ENCODE measurements at places on chromosomes 1 and 21.

- DNase-seq = no peak
Observed at GRCh38 chr1:220689666-220690065, 497 bp upstream of the C1orf115 start.

GRCh38 chr1:223780318-223780717 lies 65.4 kb downstream of the TP53BP2 start:
- DNase-seq = no peak

GRCh38 chr1:44261171-44261817 lies 48.0 kb downstream of the DMAP1 start:
- DNase-seq = peak; percentile 75

DNA sequence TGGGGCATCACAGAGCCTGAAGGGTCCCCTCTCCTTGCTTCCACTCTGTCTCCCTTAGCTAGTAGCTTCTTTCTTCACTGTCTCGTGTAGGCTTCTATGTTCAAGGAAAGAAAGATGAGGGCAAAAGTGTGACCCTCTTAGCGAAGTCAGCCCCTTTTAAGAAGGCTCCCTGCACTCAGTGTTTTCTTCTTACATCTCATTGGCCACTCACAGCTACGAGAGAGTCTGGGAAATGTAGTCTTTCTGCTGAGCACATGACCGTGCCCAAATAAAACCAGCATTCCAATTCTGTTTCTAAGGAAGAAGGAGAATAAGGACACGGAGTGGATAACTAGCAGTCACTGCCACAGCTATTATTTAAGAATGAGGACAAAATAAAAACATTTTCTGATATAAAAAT lies 104.9 kb upstream of the TNR start:
- DNase-seq = peak; percentile 17

GRCh38 chr1:85465099-85465785 lies at the start of gene DDAH1:
Gene DDAH1 (minus strand): TSS chr1:85465159. CDS start chr1:85465045, 114 bp downstream.
- DNase-seq = peak; percentile 86

DNA sequence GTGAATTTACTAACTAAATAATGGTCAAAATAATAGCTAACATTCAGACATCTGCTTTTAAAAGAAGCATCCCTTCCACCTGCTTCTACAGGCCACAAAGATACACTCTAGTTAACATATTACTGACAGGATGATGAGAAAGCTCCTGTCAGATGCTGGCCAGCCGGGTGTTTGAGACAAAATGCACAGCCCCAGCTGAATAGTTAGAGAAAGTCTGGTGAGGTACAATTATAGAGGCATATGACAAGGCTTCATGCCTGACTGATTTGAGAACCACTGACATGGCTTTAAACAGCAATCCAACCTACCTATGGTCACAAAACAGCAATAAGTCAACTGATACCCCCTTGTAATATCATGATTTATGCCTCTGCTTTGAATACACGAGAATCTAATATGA lies 137.0 kb downstream of the DENND1B start:
- DNase-seq = no peak

GRCh38 chr1:202791077-202791747 lies 17.0 kb downstream of the KDM5B start:
- DNase-seq = no peak

- DNase-seq = no peak
Observed at GRCh38 chr1:104726917-104727316, 977.2 kb downstream of the AMY1C start.

DNA sequence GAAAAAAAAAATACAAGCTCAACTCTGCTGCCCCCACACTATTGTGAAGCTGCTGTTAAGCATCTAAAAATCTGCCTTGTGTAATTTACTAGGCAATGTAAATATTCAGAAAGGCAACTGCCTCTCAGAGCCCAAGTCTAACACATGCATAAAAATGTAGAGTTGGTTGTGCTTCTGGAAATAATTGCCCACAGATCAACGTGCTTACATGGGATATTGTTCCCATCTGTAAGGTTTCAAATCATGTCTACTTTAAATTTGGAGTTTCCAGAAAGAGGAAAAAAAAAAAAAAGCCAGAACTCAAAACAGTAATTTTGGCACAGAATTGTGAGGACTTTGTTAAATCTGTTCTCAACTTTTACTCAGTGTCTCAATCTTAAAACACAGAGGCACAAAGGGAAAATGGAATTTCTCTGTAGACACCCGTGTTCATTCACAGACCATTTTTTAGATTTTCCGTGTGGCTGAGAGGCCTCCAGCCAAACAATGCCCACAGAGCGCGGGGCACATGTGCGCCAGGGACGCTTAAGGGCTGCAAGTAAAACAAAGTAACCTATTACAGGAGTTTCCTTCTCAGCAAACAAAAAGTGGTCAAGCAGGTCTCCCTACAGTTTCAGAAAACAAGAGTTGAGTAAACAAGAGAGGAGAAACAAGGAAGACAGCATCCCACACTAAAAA lies 115.5 kb downstream of the RERE start:
- peak; percentile 61 for DNase-seq

GRCh38 chr1:25668931-25669573 lies 52.5 kb downstream of the MAN1C1 start:
- DNase-seq = no peak

DNA sequence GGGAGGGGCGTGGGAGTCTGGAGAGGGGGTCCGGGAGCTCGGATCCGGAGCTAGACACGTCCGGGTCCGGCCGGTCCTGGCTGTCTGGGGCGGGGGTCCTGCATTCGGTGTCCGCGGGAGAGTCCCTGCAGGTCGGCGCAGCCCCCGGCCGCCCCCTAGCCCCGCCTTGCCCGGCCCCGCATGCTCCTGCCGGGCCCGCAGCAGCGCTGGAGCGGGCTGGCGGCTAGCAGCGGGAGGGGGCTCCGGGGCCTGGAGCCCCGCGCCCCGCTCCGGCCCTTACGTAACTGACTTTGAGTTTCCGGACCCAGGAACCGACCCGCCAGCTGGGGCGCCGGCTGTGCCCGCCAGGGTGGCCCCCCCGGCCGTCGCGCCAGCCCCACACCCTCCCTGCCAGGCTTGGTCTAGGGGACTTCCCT lies 26.9 kb upstream of the EPB41 start:
- peak; percentile 63 for DNase-seq

DNA sequence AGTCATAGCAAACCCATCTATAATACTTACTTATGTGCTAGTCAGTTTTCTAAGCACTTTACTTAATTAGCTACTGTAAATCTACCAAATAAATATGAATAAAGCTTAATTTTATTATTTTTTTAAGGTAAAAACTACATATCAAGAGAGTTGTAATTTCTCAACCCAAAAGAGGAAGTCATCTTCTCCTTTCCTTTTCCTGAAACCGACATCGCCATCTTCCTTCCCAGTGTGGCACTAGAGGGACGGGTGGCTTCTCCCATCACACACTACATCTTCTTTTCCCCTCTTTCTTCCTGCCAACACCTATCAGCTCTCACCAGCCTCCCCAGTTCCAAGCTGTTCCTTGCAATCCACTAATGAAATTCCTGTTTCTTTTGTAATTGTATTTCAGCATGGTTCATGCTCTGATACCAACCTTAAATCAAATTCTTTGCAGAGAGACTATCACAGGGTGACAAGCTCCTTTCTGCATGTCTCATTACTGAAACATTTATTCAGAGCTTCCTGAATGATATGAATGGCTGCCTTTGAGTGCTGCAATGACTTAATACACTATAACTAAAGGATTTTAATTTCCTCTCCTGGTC lies 251.6 kb upstream of the FAM78B start:
- no peak for DNase-seq

DNA sequence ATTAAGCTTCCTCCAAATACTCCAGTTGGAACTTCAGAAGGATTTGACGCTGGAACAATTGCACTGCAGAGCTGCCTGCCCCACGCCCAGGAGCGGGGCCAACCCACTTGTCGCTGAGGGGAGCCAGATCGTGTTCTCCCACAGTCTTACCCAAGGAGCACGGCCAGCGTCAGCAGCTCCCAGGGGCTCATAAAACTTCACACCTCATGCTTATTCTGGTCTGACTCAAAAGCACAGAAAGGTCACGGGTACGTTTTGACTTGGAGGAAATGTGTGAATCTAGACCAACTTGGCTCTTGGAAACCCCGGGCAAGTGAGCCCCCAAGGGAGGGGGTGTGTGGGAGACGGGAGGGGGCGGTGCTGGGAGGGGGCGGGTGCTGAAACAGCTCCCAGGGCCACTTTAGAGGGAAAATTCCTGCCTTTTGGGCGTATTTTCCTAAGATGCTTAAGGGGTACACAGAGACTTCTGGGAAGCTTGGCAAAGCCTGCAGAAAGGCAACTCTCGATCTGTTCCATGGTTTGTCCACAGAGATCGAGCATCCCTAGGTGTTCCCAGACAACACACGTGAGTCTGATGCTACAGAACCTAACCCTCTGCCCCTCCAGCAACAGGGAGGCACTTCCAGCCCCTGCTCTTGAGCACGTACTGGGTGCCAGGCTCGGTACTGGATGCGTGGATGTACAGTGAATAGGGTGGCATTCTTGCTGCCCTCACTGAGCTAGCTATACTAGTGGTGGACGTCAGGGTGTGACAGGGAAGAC lies 98.9 kb downstream of the DHRS3 start:
- DNase-seq = peak; percentile 51

DNA sequence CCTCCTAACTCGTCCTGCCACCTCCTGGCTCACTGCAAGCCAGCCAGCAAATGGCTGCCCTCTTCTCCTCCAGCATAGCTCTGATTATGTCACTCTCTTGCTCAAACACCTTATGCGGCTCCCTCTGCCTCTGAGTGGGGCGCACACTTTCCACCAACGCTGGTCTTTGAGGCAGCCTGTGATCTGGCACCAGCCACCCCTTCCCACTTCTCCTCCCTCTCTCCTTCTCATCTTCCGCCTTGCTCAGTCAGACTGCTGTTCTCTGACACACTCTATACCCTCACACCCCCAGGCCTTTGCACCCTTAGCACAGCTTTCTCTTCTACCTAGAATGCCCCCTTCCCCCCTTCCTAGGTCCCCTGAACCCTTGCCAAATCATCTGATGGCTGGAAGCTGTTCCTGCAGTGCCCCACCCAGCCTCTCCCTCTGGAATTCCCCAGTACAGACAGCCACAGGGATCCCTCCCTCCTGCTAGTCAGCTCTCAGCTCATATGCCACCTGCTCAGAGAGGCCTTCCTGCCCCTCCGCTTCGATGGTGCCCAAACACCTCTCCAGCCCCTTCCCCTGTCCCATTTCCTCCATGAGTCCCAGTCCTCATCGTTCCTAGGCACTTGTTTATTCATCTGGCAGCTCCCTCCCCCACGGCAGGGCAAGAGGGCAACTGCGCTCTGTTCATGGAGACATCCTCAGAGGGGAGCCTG lies 21.7 kb upstream of the PEF1 start:
- no peak for DNase-seq

DNA sequence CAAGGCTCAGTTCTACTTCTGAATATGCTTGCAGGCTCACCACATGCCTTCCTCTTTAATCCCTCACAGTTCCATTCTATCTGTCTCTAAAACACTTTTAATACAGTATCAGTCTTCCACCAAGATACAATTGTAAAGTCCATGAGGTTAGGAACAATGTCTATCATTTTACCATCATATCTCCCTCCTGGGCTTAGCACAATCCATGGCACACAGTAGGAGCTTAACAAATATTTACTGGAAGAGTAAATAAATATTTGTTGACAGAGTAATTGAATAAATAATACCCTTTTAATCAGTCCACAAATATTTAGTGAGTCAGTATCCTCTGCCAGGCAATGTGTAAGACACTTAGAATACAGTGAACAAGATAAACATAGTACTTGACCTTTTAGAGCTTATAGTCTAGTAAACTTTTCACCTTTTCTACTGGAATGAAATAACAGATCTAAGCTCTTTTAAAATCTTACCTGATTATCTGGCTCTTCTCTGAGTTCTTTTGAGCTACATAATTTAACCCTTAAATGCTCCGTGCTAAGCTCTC lies 12.7 kb upstream of the GADD45A start:
- no peak for DNase-seq

GRCh38 chr21:29007135-29007534 lies 12.0 kb downstream of the RWDD2B start:
- no peak for DNase-seq

- DNase-seq = no peak
Observed at GRCh38 chr1:2134266-2134620, 60.3 kb downstream of the FAAP20 start.

DNA sequence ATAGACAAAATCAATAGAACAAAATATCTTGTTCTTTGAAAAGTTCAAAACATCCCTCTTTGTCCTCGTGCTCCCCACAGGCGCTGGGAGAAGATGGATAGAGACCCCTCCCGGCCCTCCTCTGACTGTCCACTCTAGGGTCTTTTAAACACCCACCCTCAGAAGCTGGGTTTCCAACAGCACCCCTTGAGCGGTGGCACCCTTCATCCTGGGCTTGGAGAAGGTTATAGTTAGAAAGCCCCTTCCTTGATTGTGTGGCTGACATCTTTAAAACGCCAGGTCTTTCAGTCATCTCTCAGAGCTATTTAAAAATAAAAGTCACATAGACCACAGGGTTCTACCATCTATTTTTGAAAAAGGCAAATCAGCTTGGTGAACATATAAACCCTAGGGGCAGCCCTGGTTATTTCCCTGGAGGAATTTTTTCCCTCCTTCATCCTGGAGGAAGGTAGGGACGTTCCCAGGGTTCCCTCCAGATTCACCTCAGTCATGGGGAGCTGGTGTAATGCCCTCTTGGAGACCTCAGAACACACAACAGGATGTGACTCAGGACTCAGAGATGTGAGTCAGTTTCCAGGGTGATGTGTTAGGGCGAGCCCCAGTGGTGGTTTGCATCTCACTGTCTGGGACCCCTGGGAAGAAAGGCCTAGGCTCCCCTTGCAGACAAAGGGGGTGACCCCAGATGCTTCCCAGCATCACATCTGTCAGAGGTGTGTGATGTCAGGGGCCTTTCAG lies 138.5 kb downstream of the CLIC6 start:
- DNase-seq = no peak

DNA sequence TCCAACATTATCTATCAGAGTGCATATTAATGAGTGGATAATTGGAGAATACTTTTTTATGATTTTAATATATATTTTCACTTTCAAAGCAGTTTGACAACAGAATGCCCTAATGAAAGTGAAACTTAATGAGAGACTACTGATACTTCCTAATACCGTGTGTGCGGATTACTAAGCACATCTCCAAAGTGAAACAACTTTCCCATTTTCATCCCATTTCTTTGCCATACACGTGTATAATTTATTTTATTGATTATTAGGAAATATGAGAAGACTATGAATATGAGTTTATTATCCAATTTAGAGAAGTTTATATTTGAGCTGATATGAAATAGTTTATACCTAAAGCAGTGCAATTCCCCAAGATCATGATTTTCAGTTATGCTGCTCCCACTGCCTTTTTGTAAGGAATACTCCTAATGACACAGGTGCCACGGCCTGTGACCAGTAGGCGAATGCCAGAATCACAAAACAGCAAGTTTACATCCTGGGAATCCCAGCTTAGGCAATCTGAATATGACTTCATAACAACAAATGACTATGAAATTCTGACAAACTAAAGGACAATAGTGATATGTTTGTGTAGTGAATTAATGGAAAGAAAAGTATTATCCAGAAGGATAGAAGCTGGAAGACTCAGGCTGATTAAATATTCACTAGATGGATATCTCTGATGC lies 202.9 kb downstream of the NCAM2 start:
- no peak for DNase-seq

DNA sequence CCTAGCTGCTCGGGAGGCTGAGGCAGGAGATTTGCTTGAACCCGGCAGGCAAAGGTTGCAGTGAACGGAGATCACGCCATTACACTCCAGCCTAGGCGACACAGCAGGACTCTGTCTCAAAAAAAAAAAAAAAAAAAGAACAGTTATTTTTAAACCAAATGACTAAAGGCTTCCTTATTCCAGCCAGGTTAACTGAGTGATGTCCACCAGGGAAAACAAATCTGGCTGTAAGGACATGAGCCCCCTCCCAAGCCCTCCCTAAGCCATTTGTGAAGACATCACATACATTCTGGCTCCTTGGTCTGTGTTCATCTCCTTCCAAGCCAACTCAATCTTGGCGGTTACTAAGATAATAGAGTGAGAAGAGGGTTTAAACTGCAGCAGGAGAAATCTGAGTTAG lies 8.2 kb downstream of the TMCC2 start:
- DNase-seq = no peak

Measured in neural progenitor cell (in vitro differentiated cells).